Activated effector memory CD4-positive, alpha-beta T cell treated with Interleukin-2 at 50 U/mL for 16 hours (primary cell): ENCODE measurements at places on chromosomes 3 and 15.

- no peak for DNase-seq
Observed at GRCh38 chr3:60742606-60743145, 508.6 kb downstream of the FHIT start.

GRCh38 chr15:26729030-26729429, 43.8 kb downstream of the GABRB3 start:
- no peak for DNase-seq

- DNase-seq = no peak
Observed at GRCh38 chr3:198061119-198062067, 101.4 kb downstream of the LMLN start.

DNA sequence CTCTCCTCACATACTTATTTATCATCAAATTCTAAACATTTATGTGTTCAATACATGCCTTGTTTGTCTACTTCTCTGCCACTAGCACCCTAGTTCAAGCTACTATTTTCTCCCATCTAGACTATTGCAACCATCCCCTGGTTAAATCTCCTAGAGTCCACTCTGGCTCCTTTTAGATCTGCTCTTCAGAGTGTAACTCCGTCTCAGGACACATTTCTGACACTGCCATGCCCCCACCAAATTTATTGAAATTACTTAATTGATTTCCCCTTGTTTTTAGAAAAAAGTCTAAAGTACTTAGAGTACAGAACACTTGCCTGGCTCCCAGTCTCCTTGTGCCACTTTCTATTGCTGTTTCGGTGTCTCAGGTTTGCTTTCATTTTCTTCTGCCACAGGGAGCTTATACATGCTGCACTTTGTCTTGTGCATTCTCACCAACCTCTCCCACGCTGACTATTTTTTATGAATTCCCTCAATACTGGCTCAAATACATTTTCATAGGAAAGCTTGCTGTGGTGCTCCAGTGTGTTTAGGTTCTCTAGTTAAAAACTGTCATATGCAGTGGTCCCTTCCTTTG, 792.3 kb downstream of the DIPK2A start:
- no peak for DNase-seq

GRCh38 chr15:42608110-42608531, 32.7 kb downstream of the STARD9 start:
- peak; percentile 13 for DNase-seq

DNA sequence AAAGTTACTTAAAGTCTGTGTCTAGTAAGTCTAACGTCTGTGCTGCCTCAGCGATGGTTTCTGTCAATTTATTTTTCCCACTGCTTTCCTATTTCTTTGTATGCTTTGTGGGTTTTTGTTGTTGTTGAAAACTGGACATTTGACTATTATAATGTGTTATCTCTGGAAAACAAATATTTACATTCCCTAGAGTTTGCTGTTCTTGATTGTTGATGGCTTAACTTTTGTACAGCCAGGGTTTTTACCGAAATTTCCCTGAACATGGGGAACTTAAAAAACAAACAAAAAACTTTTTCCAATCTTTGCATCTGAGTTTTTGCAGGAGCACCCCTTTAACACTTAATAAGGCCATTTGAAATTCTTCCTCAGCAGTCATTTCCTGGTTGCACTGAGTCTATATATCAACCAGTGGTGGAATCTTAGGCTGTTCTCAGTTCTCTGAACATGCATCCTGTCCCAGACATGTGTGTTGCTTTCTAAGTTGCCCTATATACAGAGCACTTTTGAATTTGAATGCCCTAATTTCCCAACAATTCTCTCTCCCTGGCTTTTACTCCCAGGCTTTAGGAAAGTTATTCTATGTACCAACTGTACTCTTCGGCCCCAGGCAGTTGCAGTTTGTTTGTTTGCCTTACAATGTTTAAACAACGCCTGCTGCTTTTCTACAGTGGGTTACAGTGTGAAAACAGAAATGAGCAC, 11.8 kb upstream of the PIAS1 start:
- DNase-seq = no peak

GRCh38 chr3:160403028-160403545, 3.6 kb downstream of the SMC4 start:
- DNase-seq = no peak

GRCh38 chr3:51879937-51880336, 4.5 kb upstream of the IQCF5 start:
- no peak for DNase-seq

DNA sequence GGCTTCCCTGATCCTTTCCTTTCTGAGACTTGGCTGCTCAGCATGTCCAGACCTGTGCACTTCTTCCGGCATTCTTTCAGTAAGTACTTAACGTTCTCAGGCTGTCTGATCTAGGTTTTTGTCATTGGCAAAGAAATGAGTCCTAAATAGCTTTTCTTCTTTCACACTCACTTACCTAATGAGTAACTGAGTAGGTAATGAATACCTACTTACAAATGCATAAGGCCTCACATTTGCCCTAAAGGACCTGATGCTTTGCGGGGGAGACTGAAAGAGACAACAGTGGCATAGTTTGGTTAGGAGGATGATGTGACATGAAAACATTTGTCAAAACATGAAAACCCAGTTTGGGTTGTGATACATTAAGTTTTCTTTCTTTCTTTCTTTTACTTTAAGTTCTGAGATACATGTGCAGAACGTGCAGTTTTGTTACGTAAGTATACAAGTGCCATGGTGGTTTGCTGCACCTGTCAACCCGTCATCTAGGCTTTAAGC, 516.7 kb upstream of the CFAP20DC start:
- DNase-seq = no peak

GRCh38 chr3:107662586-107662985, 139.8 kb downstream of the BBX start:
- DNase-seq = no peak

- no peak for DNase-seq
Observed at GRCh38 chr3:124078953-124079911, 87.3 kb upstream of the ROPN1 start.

GRCh38 chr3:53171064-53171418, 10.0 kb downstream of the PRKCD start:
- no peak for DNase-seq

- no peak for DNase-seq
Observed at GRCh38 chr3:14353502-14353901, 48.9 kb upstream of the SLC6A6 start.

DNA sequence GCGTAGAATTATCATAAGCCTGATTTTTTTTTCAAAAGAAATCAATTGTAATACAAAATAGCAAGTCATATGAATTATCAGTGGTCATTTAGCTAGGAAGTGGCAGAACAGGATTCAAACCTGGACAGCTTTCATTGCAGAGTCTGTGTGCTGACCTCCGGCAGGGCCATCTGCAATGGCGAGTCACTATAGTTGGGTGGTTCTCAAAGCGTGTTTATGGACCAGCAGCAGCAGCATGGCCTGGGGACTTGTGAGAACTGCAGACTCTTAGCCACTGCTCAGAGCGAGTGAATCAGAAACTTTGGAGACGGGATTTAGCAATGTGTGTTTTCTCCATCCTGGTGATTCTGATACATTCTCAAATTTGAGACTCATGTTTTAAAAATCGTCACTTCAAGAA, 202.3 kb upstream of the SUCLG2 start:
- DNase-seq = no peak

DNA sequence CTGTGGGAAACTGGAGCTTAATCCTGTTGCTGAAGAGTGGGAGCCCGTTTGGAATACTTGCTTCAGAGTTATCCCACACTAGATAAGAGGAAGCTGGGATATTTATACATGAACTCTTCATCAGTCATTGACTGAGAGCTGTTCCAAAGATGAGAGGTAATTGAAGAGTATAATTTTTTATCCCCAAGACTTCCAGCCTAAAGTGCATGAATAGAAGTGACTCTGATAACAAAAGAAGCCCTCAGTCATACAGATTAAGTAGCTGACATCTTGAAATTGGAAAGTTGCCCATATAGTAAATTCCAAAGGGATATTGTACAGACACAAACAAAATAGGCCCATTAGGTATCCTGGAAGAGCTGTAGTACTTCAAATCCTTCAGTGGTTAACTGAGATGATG, 268.0 kb downstream of the EPHA3 start:
- DNase-seq = no peak
